Stimulated activated CD4-positive, alpha-beta T cell treated with anti-CD3 and anti-CD28 coated beads, TNF-alpha, amount 100 ng/mL, for 24 hours (primary cell): ENCODE measurements at places on chromosomes 1 and 21.

DNA sequence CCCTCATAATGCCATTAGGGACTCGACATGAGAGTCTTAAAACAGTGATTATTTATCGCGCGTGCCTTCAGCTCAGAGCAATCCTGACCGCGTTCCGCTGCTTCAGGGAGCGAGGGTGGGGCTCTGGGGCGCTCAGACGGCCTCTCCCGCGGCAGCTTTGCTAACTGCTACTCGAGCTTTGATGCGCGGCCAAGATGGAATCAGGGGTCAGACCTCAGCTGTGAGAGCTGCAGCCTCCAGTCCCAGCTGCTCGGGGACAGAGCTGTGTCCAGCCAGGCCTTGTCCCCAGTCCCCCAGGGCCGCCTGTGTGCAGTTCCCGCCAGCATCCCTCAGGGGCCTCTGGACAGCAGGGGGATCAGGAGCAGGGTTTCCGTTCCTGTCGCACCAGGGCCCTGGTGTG is 104.6 kb upstream of the TTC34 start:
- DNase-seq = no peak

GRCh38 chr1:233357595-233358397 is 30.3 kb downstream of the MAP3K21 start:
- DNase-seq = no peak

- no peak for DNase-seq
These were observed 87.5 kb upstream of the RUNX3 start for GRCh38 chr1:25017436-25018109.

- DNase-seq = no peak
These were observed 41.7 kb upstream of the ZC3H12A start for GRCh38 chr1:37432716-37433115.

GRCh38 chr1:87370544-87370943 is 41.9 kb downstream of the LMO4 start:
- DNase-seq = no peak

DNA sequence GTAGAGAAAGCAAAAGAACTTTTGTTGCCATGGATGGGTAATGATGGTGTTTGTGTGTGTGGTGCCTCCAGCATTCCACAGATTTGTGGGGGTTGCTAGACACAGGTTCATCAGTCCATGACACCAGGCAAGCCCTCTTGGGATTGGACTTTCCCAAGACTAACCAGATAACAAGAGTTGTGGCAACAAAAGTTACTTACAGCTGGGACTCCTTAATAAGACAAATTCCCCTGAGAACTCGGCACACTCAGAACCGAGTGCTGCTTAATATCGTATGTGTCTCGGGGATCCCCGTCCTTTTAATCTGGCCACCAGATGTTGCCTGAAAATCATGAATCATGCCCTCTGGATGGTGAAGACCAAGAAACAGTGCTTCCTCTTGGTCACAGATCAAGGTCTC is 193.3 kb downstream of the AJAP1 start:
- no peak for DNase-seq

DNA sequence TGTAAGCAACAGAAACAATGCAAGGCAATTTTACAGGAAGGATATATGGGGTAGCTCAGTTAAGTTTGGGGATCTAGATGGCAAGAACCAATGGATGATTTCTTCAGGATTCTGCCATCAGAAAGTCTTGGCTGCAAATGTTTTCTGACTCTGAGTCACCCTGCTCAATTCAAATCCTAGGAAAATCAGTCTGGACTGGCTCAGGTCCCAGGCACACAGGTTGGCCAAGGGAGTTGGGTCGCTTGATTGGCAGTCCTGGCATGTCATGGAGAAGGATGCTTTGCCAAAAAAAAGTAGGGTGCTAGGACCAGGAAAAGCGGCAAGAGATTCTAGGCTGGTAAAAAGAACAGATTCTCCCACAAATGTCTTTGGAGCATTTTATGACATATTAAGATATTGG is 28.9 kb upstream of the S1PR1 start:
- DNase-seq = no peak

GRCh38 chr1:203308923-203309331 is 3.6 kb downstream of the BTG2 start:
- DNase-seq = no peak

GRCh38 chr1:241848686-241849344 is 811 bp downstream of the EXO1 start:
- no peak for DNase-seq

DNA sequence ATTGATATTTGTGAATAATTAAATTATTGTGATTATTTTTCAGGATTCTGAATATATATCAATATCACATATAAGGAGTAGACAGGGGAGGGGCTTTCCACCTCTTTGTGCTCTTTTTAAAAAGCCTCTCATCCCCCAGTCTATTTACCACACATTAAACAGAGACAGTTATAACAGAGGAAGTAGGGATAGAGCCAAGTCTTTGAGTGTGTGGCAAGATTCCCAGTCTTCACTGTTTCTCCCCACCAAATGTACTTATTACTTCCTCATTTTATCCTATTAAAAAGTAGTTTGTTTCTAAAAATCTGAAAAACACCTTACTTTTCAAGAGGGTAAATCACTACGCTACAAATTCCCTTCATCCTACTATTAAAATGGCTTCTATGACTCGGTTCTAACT is 46.7 kb downstream of the EPS15 start:
- DNase-seq = no peak
